ENCODE measurements at places on chromosomes 4 and X.

DNA sequence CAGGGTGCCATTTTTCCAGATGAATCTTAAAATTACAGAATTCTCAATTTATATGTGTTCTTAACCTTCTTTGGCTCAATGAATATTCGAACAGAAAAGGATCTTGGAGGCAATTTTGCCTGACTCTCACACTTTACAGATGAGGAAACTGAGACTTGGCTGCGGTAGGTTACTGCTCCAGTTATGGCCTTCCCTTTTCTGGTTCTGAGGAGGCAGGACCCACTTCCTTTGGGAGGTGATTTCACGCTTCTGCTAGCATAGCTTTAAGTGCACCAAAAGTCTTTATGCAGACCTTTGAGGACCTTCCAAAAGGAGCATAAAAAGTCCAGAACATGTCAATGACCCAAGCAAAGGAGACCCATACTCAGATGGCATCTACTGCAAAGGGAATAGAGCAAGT, 44.7 kb upstream of the KLF3 start:
- DNase-seq: no peak

DNA sequence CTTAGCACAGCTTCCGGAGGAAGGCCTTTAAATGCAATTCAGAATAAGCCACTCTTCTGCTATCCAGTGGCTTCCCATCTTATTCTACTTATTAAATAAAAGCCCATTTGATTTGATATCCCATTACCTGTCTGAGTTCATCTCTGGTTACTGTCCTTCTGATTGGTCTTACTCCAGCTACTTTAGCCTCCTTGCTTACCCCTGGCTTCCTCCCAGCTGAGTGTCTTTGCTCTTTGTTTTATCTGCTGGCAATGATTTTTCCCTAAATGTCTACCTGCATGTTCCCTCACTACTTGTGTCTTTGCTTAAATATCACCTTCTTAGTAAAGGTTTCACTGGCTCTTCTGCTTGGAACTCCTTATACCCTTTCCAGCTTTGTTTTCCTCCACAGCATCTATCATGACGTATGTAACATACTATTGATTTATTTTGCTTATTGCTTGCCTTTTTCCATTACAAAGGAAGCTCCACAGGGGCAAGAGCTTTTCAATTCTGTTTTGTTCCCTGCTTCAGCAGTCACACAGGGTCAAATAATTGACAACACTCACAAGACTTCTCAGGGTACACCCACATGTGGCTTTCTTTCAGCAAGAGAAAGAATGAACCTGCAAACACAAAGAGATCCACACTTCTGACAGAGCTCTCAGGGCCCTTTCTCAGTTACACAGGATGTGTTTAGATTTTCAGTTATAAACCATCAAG, 63.8 kb downstream of the TBC1D19 start:
- DNase-seq: no peak

DNA sequence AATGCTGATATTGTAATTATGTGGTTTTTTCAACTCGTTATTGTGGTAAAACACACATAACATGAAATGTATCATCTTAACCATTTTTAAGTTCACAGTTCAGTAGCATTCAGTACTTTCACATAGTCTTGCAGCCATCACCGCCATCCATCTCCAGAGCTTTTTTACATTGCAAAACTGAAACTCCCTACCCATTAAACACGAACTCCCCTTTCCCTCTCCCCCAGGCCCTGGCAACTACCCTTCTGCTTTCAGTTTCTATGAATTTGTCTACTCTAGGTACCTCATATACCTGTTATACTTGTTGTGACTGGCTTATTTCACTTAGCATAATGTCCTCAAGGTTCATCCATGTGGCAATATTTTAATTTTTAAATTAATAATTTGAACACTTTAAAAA, 380.6 kb downstream of the MAPK10 start:
- DNase-seq: no peak

GRCh38 chr4:60344908-60345307, 855.2 kb upstream of the ADGRL3 start:
- DNase-seq: peak; percentile 27

DNA sequence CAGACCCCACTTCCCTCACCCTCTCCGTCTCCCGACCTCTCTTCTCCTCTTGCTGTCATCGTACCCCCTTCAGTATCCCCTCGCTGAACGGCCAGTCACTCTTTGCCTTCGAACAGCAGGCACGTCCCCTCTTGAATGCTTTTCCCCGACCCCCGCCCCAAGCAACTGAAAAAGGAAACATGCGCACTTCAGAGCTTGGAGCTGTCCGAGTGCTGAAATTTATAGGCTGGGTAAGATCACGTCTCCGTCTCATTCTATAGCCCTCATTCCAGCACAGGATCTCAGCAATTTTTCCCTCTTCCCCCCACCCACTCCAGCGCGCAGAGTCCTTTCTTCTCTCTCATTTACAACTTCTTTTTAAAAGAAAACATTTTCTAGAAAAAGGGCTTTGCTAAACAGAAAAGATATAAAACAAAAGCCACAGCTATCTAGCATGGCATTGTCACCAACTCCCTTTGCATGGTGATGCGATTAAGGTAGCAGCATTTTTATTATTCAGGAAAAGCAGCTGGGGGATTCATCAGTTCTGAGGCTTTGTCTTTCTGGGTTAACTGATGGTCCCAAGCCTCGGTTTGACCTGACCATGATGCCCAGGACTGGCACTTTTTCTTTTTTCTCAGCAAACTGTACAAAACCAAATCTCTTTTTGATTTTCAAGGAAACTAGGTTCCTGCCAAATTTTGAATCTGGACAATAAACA, at the start of gene GLRA2:
Gene GLRA2 (plus strand): TSS at position 247 of the 700 bp plus-strand sequence. CDS start 522 bp downstream, outside the sequence.
- DNase-seq: no peak

GRCh38 chrX:130170752-130171445, 863 bp upstream of the RAB33A start:
- DNase-seq: no peak

DNA sequence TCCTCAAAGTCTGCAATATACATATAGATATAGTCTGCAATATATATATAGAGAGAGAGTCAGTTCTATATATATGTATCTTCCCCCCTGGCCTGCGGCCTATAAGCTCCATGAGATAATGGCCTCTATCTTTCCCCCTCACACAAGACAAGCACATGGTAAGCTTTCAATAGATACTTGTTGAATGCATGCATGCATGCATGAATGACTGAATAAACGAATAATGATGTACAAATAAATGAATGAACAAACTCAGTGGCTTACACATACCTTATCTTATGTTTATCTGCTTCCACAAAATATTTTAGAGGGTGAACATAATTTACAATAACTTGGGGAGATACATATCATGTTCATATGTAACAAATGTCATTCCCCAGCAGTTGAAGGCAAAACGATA, 6.3 kb upstream of the GPM6A start:
- DNase-seq: no peak

DNA sequence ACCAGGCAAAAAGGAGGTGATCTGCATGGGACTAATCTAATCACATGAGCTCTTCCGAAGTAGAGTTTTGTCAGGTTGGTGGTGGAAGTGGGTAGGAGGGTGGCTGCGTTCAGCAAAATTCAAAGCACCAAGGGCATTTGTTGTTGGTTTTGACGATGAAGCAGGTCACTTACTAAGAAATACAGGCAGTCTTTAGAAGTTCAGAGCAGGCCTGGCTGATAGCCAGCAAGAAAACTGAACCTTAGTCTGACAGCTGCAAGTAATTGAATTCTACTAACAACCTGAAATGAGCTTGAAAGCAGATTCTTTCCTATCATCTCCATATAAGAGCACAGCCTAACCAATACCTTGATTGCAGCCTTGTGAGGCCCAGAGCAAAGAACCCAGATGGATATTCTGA, 505.8 kb downstream of the KLHL13 start:
- no peak for DNase-seq

DNA sequence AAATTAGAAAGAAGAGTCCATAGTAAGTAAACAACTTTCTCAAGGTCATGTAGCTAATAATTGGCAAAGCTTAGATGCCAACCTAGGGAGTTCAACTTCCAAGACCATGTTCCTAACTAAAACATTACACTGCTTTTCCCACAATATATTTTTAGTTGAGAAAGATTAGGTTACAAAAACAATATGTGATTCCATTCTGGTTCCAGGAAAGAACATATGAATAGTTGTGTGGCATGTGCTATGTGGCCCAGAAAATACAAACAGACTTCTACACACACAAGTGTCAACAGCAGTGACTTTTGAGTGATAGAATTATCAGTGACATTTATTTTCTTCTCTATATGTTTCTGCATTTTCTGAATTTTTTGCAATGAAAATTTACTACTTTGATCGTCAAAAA, 62.7 kb upstream of the EDNRA start:
- no peak for DNase-seq

DNA sequence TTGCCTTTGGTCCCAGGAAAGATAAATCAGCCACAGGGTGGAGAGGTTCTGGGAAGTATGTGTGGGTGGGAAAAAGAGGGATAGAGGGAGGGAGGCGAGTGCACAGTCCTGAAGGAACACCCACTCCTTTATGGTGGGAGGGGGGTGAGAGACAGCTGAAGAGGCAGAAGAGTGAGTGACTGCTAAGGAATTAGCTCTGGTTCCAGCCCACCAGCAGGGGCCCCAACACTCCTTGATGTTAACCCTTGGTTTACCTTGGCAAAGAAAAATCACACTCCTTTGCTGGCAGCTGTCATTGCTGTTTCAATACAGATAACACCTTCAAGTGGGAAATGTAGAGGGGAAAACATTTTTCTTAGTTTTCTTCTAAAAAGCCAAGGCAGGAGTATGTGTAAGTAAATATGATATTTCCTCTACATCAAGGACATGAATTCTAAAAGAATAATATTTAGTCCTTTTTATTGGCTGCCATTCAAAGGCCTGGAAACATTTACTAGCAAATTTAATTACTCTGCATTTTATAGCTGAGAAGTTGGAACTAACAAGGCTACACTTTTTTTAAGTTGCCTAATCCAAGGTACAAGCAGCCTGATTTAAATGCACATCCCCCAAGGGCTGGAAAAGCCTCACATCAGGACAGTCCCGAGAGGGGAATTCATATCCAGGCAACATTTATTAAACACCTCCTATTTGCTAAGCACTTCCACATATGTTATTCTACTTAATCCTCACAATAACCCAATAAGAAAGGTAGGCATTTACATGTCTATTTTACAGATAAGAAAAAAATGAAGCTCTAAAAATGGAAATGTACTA, 81.7 kb downstream of the HS6ST2 start:
- DNase-seq: peak; percentile 26

DNA sequence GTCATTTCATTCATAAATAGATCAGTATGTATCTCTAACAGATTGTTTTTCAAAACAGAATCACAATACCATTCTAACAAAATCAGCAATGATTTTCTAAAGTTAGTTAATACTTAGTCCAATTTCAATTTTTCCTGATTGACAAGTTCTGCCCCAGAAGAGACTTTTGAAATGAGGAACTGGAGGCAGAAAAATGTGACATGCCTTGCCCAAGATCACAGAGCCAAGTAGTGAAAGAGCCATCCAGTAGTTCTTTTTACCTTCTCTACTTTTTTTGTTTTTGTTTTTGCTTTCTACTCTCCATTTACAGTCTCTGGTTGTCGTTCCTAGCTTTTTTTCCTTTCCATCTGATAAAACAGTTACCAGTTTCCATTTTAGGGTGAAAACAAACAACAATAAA, 129.3 kb upstream of the TMEM164 start:
- DNase-seq: no peak

DNA sequence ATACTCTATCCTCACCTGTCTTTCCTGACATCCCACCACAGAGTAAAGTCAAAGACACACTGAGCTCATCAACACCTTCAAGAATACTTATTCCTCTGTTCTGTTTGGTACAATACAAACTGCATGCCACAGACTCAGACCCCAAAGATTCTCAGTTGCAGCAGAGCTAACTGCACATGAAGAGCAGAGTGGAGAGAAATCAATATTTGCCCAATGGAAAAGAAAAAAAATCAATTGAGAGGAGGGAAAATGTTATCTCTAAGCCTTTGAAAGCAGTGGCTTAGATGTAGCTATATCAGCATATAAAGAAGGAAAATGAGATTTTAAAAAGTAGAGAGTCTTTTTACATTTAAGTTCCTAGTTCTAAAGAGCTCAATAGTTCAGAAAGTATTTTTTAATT, 180.2 kb downstream of the NWD2 start:
- no peak for DNase-seq

DNA sequence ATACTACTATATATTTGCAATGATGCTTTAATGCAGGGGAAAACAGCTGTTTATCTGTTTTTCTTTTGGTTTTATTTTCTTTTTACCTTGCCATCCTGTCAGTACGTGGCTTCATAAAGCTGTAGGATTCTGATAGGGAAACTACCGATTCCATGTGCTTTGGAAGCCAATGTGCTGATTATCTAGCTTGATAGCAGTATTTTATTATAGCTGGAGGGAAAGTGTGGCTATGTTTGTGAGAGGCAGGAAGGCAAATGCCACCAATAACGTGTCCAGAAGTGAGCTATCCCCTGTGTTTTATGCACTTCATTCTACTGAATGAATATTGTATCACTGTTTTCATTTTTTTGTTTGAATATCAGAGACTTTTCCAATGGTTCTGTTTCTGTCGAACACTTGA, 43.7 kb downstream of the IL15 start:
- DNase-seq: no peak

- DNase-seq: no peak
These were observed 8.0 kb downstream of the FAM241A start for GRCh38 chr4:112153211-112153791.

- DNase-seq: no peak
These were observed 74.8 kb upstream of the BCOR start for GRCh38 chrX:40172401-40173142.

DNA sequence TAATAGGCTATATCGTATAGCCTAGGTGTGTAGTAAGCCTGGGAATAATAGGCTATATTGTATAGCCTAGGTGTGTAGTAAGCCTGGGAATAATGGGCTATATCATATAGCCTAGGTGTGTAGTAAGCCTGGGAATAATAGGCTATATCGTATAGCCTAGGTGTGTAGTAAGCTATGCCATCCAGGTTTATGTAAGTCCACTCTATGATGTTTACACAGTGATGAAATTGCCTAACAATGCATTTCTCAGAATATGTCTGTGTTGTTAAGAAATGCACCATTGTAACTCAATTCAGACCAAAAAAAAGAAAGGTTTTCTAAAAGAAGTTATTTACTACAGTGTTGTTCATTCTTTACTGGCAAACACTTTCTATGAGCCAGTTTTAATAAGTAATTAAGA, 1387.2 kb downstream of the STIM2 start:
- no peak for DNase-seq

GRCh38 chr4:1347410-1347864, 429 bp downstream of the UVSSA start:
- DNase-seq: peak; percentile 77

- no peak for DNase-seq
These were observed 279.8 kb downstream of the STIM2 start for GRCh38 chr4:27140486-27140885.

- DNase-seq: no peak
These were observed 1.0 kb upstream of the PDGFRA start for GRCh38 chr4:54228056-54228527.

DNA sequence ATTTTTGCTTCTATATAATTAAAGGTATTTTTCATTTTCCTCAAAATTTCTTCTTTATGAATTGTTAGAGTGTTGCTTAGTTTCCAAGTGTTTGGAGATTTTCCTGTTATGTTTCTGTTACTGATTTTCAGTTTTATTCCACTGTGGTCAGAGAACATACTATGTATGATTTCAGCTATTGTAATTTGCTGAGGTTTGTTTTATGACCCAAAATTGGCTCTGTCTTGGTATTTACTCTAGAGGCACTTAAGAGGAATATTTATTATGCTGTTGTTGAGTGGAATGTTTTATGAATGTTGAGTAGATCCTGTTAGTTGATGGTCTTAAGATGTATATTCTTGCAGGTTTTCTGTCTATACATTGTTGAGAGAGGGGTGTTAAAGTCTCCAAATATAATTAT, 263.5 kb downstream of the PABPC4L start:
- DNase-seq: peak; percentile 48

GRCh38 chr4:13678186-13678924, 50.8 kb upstream of the BOD1L1 start:
- DNase-seq: no peak
